ENCODE measurements at places on chromosomes 5 and 9.

GRCh38 chr5:180347702-180348101, 5.4 kb downstream of the GFPT2 start:
- DNase-seq, result no peak

DNA sequence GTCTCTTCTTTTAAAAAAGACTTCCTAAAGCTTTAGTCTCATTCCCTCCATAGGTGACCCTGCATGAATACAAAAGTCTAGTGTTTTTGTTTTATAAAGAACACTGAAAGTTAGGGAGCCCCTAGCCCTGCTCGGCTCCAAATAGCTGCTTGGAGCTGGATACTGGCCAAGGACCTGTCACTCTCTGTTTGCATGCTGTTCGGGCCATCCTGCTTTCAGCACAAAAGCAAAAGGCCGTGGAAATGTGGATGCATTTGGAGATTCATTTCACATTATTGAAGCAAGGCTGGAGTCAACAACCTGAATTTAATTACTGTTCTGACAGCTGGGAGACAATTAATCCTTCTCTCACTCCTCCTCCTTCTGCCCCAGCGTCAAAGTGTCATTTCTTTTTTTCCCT, 151.7 kb upstream of the NMUR2 start:
- DNase-seq, result no peak

GRCh38 chr9:12163723-12164458, 529.3 kb upstream of the TYRP1 start:
- DNase-seq, result no peak

DNA sequence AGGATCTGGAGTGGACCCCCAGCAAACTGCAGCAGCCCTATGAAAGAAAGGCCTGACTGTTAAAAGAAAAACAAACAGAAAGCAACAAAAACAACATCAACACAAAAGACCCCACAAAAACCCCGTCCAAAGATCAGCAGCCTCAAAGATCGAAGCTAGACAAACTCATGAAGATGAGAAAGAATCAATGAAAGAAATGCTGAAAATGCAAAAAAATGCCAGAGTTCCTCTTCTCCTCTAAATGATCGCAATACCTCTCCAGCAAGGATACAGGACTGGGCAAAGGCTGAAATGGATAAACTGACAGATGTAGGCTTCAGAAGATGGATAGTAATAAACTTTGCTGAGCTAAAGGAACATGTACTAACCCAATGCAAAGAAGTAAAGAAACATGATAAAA, 526.3 kb upstream of the DAB2 start:
- DNase-seq, result no peak

GRCh38 chr5:74500110-74500917, 140.2 kb downstream of the ENC1 start:
- no peak for DNase-seq

DNA sequence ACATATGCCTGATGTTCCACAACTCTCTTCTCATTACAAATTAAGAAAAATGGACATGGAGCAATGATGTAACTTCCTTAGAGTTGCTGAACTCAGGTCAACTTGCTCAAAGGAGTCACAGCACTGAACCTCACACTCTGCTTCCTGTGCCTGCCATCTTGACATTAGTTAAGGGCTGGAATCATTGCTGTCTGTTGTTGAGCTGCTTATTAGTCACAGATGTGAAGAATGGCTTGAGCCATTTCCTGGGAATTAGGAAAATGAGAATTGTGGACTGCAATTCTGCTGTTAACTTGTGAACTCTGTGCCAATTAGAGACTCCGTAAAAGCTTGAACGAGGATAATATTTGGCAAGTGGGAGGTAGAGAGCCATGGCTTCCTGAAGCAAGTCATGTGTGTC, 212.0 kb downstream of the ADAMTS12 start:
- DNase-seq, result no peak

- DNase-seq, result no peak
These were observed 131.1 kb downstream of the OR2K2 start for GRCh38 chr9:111198936-111199335.

DNA sequence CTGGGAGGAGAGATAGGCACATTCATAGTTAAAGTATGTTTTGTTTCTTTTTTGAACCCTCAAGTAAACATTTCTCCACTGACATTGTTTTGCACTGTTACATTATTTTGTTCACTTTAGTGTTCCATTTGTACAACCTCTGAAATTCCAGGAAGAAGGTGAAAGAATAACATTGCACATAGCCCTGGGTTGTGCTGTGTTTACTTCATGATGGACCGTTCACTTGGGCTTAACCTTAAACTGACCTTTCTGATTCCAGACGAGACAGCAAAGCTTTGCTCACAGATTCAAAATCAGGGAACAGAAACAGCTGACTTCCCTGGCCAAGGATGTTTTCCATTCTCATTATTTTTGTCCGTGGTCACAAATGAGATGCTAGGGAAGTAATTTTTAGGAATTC, 42.8 kb upstream of the GDNF start:
- no peak for DNase-seq

Data from natural killer cell (primary cell).